ENCODE measurements at places on chromosomes 1 and 21.

DNA sequence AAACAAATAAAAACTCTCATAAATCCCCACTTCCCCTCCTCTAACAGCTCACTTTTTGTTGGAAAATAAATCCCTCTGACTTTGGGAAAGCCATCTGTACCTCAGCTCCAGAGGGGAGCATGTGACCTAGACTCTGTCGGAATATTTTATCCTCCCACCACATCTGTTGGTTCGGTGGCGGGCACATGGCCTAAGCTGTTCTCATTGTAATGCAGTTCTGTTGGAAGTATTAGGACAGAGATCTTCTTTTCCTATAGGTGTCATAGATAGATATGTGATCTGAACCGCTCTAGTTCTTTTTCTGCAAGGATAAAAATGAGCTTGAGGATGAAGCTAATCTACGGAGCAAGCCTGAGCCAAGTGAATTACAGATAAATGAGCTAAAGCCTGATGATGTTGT is 50.5 kb upstream of the EPS8L3 start:
- no peak for DNase-seq

- DNase-seq, result no peak
These were observed 259.8 kb downstream of the LMO4 start for GRCh38 chr1:87588495-87588894.

DNA sequence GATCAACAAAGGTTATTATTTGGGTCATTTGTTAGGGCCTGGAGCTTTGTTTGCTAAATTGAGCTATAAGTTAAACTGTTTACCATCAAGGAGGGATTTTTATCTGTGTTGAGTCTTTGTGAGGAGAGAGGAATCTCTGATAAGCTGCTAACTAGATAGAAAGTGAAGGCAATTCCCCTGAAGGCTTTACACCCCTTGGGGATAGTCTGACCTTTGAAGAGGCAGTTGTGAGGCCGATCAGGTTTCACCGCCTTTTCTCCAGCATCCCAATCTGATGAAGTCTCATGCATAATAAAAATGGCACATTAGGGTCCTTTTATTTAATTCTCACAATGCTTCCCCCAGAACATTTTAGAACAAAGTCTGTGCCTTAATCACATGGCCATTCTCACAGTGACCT is 21.8 kb downstream of the C1orf21 start:
- DNase-seq, result no peak

GRCh38 chr1:159916242-159917051 is 8.9 kb downstream of the TAGLN2 start:
- DNase-seq, result no peak

- DNase-seq, result no peak
These were observed 5.8 kb upstream of the WNT3A start for GRCh38 chr1:228000836-228001563.

DNA sequence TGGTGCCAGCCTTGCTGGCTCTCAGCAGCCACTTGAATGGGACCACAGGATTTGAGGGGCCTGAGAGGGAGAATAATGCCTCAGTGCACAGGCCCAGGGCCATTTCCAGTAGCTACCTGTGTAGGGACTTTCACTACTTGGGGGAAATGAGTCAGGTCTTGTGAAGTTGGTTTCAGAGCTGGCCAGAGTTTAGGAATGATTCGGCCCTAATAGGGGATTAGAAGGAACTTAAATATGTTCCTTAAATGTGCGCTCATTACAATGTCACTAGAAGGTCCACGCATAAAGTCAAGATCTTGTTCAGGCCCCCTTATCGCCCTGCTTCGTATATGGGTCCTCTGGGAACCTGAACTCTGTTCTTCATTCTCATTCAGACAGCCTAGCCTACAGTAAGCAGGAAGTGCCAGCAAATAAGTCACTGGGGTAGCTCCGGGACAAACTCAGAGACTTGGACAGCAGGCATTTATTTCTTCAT is 5.6 kb upstream of the AKR1A1 start:
- DNase-seq, result no peak

- DNase-seq, result no peak
These were observed 10.4 kb downstream of the LAMB3 start for GRCh38 chr1:209641832-209642172.

DNA sequence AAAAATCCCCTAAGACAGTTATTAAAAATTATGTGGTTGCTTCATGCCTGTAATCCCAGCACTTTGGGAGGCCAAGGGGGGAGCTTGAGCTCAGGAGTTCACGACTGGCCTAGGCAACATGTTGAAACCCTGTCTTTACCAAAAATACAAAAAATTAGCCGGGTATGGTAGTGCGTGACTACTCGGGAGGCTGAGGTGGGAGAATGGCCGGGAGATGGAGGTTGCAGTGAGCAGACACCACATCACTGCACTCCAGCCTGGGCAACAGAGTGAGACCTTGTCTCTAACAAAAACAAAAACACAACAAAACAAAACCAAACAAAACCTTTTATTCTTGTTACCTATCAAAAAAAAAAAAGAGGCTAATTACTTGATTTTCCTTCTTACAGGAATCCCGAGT is 2.1 kb downstream of the ELK4 start:
- DNase-seq, result no peak

DNA sequence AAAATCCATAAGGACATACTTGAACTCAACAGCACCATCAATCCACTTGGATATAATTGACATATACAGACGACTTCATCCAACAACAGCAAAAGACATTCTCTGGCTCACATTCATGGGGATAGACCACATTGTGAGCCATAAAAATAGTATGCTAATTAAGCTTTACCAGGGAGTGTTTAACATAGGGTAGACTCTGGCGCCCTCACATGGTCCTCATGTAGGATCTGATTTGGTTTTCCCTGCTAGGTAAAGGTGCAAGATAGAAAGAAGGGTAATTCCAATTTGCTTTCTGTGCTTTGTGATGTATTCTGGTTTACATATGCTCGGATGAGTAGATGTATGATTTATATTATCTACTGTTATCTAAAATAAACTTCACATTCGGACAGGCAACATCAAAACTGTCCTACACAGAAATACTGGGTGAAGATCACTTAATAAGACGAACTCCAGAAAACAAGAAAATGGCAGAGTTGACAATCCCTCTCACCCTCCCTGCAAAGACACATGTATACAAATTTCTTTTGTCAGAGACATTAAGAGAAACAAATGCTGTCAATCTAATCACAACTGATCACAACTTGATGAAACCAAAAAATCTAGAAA is 27.7 kb downstream of the CR1L start:
- DNase-seq, result no peak

DNA sequence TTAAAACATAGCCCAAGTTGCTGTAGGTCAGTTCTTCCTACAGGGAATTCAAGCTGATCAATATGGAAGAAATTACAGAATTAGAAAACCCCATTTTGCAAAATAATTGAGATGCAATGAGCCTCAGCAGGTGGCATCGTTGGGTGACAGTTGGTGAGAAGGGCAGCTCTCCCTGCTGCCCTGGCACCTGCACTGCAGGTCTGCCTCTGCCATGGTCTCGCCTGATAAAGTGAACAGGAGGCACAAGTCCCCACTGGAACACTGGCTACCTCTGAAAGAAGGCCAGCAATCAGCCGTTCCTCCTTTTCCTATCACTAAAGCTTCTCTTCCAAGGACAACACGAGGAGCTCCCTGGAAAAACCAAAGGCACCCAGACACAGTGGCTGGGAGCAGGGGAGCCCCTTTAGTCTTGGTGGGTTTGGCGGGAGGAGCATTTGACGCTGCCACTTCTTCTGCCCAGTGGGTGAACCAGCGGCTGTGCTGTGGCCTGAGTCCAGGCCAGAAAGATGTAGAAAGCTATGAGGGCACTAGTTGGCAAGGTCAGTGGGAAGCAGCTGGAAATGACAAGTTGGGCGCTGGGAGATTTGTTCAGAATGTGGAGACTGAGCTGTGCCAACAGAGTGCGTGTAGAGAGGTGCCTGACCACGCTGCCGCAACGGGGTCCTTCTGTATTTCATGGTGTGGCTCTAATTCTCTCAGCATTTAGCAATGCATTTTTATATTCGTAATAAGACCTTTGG is 93.1 kb downstream of the RIPK4 start:
- no peak for DNase-seq

- DNase-seq, result no peak
These were observed 5.9 kb upstream of the CDC20 start for GRCh38 chr1:43352881-43353280.

GRCh38 chr1:149884433-149885338 is 14.7 kb upstream of the BOLA1 start:
- no peak for DNase-seq

DNA sequence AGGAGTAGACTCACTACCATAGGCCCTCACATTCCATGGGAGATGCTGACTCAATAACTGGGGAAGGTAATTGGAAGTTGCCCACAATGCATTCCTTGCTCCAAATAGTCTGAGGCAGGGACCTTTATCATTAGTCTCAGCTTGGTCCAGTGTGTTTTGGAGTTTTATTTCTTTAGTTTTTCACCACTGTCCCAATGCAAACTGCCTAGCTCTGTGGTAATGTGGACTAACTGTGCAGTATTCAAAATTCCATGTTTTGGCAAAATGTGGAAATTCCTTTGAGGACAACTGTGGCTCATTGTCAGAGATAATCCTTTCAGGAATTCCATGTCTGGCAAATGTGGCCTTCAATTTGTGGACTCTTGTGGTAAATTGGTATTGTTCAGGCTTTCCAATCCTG is 78.1 kb upstream of the PAPPA2 start:
- no peak for DNase-seq

DNA sequence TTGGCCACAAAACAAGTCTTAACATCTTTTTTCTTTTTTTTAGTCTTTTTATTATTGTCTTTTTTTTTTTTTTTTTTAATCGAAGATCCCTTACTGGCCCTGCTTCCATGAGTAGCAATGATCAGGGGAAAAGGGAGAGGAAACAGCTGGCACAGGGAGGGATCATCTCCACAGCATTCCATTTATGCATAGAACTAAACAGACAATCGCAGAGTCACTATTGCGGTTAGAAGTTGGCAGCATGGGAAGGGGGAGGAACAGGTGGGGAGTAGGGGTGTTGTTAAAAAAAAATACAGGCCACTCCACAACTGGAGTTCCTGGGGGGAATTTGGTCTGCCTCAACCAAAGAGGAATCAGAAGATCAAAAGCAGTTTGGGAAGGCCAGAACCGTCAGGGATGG is 55.4 kb downstream of the C1orf185 start:
- no peak for DNase-seq

- DNase-seq, result no peak
These were observed 101.0 kb downstream of the KIF26B start for GRCh38 chr1:245255783-245256182.

DNA sequence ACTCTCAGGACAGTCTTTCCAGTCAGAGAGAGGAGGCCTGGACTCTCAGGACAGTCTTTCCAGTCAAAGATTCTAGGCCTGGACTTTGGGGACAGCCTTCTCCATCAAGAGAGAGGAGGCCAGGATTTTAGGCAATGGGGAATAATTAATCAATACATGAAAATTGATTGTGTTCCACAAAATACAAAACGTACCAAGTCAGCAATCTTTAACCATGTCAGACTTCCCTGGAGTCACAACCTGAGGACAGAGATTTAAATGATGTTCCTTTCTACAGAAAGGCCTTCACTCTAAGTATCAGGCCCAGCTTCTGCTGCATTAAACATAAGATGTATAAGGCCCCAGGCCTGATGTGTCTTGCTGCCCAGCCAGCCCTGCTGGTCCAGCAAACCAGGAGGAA is 27.0 kb upstream of the GPR157 start:
- no peak for DNase-seq

DNA sequence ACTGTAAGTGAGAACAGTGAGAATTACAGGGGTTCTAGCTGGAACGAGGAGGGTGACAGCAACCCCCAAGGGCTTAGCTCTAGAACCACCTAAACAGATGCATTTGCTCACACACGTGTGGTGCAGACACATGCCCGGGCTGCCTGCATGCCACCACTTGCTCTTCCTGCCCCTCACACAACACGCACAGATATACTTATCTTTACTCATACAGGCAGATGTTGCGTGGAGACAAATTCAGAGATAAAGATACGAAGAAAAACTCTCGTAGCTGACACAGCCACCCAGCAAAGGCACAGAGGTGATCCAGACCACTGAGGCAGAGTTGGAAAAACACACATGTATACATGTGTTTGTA is 13.5 kb downstream of the VANGL1 start:
- DNase-seq, result no peak

GRCh38 chr1:116087628-116088027 is 23.6 kb upstream of the MAB21L3 start:
- DNase-seq, result no peak

GRCh38 chr1:226603022-226603857 is 54.7 kb downstream of the STUM start:
- DNase-seq, result no peak

DNA sequence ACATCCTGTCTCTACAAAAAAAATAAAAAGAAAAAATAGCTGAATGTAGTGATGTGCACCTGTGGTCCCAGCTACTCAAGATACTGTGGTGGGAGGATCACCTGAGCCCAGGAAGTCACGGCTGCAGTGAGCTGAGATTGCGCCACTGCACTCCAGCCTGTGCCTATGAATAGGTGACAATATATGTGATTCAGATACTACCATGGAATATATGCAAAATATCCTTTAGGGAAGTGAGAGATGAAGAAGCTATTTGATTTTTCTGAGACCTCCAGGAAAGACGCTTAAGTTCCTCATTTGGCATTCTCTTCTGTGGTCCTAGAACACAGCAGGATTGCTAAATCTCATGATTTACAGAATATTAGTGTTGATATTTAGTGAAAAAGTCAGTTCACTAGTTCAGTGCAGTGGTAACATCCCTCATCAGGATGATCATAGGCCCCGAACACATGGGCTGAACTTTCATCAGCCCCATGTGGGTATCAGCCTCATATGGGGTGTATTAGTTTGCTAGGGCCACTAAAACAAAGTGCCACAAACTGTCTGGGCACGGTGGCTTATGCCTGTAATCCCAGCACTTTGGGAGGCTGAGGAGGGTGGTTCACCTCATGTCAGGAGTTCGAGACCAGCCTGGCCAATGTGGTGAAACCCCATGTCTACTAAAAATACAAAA is 6.0 kb upstream of the VASH2 start:
- DNase-seq, result no peak

DNA sequence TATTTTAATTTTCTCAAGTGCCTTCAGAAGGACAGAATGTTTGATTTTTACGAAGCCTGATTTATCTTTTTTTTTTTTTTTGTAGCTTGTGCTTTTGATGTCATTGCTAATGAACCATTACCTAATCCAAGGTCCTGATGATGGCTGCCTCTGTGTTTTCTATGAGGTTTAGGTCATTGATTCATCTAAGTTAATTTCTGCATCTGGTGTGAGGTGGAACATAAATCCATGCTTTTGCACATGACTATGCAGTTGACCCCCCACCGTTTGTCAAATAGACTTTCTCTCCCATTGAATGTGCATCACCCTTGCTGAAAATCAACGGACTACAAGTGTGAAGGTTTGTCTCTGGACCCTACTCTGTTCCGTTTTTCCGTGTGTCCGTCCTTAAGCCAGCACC is 50.5 kb downstream of the COL6A1 start:
- DNase-seq, result no peak

GRCh38 chr1:157252473-157252872 is 114.3 kb upstream of the ETV3 start:
- DNase-seq, result no peak

GRCh38 chr21:38853421-38853919 is 47.7 kb downstream of the ETS2 start:
- DNase-seq, result no peak
